ENCODE measurements at places on chromosomes 1 and 21. TPM values are rescaled to one million over a fixed set of nuclear protein-coding genes. Genes with fewer than 3 reads are reported as not detected.

- no peak for DNase-seq
Observed at GRCh38 chr1:116666187-116667077, 1.1 kb downstream of the IGSF3 start.

Gene RNF223
- not detected for polyA plus RNA-seq

DNA sequence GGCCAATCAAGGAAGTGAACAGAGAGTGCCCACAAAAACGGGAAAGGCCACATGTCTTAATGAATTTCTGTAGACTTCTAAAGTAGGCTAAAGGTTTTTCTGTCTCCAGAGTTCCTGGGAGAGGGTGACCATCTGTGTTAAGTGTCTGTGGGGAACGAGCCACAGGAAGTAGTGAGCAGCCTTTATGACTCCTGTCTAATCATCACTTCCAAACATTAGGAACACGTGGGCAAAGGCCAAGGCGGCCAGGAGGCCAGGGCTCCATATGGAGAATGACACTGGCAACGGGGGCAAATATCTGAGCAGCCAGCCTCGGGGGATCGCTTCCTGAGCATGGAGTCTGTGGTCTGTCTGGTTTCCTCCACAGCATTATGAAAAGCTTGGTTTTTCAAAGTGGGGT lies 7.1 kb downstream of the FAM89A start:
- no peak for DNase-seq

DNA sequence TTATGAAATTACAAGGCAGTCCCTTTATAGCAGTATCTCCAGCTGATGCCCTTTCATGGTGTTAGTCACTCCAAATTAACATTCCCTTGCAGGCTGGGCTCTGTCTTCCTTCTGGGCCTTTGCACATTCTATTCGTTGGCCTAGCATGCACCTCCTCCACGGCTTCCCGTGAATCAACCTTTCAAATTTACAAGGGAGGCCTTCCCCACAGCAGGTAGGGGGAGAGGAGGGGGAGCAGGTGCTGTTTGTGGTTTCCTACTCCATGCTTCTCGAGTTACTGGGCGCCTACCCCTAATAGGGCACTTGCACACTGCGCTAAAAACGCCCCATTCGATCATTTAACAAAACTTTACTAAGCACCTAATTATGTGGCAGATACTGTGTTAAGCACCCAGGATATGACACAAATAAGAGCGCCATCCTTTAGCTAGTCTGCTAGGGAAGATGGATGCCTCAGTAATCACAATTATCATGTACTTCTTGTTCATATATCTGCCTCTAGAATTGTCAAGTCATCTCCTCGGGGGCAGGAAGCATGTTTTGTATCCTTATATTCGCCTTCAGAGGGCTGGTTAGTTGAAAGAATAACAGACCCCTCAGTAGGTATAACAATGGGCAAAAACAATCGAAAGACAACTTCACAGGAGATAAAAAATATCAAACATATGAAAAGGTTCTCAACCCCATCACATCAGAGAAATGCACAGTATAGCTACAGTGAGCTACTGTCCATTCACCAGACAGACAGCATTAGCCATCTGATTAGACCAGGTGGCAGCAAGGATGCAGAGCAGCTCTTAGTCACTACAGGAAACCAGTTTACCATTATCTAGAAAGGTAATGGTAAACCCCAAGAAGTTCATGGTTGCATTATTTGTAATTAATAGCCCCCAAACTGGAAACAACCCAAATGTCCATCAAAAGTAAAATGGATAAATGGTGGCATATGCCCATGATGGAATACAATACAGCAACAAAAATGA lies 1.7 kb upstream of the ADAR start:
- no peak for DNase-seq

Gene TMEM269
- polyA plus RNA-seq: not detected

DNA sequence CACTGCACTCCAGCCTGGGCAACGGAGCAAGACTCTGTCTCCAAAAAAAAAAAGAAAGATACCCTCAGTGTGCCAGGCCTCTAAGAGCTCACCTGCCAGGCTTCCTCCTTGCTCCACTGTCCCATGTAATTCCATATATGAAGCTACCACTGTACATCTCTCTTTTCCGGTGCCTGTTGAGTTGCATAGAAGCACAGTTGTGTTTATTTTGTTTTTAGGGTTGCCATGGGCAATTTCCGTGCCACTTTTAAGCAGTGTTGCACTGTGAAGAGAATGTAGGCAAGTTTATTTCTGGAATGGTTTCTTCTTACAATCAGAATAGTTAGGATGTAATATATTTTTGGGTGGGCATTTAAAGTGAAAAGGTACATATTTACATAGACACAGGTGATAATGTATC lies 23.3 kb downstream of the MR1 start:
- DNase-seq: no peak

GRCh38 chr1:42670425-42670824 lies 11.8 kb upstream of the YBX1 start:
- no peak for DNase-seq

DNA sequence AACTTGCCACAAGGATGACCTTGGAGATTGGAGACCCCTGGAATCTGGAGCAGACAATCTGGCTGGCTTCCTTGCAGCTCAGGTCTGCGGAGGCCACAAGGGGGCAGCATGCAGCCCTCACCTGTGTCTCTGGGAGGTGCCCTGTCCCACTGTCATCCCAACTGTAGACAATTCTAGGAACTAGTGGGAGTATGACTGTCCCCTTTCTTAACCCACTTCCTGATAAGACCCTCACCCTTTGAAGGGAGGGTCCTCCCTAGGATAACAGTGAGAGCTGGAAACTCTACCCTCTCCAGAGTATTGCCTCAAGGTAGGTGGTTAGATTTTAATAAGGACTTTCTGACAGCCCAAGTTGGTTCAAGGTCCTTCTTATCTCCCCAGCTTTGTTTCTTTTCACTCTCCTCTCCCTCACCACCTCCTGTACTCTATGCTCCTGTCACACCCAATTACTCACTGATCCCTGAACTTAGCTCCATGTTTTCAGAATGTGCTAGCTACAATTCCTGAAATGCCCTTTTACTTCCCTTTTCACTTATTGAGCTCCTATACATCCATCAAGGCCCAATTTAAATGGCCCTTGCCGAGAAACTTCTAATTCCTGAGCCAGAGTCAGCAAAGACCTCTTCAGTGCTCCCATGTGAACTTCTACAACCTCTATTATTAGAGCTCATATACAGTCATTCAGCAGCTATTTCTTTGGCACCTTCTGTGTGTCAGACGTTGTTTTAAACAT lies 9.2 kb upstream of the KCNQ4 start:
- DNase-seq: peak; percentile 74

DNA sequence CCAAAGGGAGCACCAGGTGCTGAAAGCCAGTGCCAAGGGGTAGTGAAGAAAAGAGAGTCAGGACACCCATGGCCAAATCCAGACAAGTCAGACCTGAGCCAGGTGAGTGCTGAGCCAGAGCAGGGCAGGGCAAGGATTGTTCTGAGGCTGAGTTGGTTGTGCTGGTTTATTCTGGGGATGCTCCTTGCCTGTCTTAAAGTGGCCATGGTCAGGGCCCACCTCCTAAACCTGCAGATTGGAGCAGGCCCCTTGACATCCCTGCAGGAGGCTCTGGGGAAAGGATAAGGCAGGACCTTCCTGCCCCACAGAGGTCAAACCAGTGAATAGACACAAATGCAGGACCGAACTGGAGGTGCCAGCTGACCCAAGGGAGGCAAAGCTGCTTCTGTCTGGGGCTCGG lies 138.4 kb downstream of the HIVEP3 start:
- no peak for DNase-seq

GRCh38 chr1:103120981-103121380 lies 12.7 kb upstream of the COL11A1 start:
- DNase-seq: no peak

DNA sequence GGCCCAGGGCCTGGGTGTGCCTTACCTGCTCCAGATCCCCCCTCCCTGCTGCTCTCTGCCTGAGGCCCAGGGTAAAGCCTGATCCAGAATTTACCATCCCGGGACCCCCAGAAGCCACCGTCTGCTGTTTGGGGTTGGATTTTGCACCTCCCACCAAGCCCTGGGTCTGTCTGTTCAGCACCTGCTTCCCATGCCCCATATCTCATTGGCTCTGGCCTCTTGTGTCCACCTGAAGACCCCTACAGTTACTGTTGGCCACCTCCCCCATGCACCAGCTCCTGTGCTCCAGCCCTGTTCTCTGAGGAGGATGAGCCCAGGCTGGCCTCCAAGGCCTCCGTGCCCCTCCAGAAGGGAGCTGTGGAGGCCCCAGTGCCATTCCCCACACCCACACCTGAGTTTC lies 113.9 kb downstream of the GRIK3 start:
- no peak for DNase-seq

- no peak for DNase-seq
Observed at GRCh38 chr1:229538945-229539344, 19.6 kb downstream of the ABCB10 start.

Gene LEPR
- polyA plus RNA-seq: 3.9 TPM

GRCh38 chr1:207286786-207287468 lies 34.6 kb upstream of the CD55 start:
- DNase-seq: no peak

Gene KPRP
- polyA plus RNA-seq: not detected

DNA sequence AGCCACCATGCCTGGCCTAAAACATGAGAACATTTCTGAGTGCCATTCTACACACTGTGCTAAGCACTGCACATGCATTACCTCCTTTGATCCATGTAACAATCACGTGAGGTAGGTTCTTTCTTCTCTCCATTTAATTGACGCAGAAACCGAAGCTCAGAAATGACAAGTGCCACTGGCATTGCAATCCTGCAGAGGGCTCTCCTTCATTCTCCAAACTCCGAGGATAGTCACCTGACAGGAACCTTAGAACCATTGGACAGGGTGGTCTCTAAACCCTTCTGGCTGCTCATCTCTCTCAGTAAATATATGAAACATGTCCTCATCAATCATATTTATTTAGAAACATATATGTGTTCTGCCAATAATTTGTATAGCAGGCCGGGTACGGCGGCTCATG lies 167.1 kb upstream of the JUN start:
- DNase-seq: no peak

DNA sequence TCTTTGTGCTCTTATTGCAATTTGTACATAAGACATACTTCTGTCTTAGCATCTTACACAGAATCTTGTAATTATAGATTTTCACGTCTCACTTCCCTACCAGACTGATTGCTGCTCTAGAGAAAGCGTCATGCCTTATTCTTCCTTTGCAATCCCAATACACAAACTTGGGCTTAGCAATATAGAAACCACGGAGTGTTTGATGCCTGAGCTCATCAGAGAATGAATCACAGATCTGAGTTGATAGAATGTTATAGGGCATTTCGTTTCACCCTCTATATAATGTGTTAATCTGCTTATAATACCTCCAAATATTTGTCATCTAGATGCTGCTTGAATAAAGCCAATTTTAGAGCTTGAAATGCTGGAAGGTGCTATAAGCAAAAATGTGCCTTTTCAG lies 6.6 kb downstream of the FMO1 start:
- no peak for DNase-seq

Data from right cardiac atrium (tissue), 5 donors.